Colonic mucosa (tissue), 4 donors: ENCODE measurements at places on chromosomes 6 and 20. TPM values are rescaled to one million over a fixed set of nuclear protein-coding genes. Genes with fewer than 3 reads are reported as not detected.

GRCh38 chr20:45949542-45950329 is 15.3 kb downstream of the PCIF1 start:
- no peak for DNase-seq

DNA sequence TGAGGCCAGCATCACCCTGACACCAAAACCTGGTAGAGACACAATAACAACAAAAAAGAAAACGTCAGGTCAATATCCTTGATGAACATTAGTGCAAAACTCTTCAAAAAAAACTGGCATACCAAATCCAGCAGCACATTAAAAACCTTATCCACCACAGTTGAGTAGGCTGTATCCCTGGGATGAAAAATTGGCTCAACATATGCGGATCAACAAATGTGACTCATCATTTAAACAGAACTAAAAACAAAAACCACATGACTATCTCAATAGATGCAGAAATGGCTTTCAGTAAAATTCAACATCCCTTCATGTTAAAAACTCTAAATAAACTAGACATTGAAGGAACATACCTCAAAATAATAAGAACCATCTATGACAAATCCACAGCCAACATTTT is 59.6 kb upstream of the PHIP start:
- no peak for DNase-seq

- DNase-seq: no peak
Observed at GRCh38 chr6:108610270-108610839, 49.6 kb downstream of the FOXO3 start.

GRCh38 chr6:68186870-68187269 is 448.2 kb upstream of the ADGRB3 start:
- DNase-seq: no peak

GRCh38 chr6:129659590-129660345 is 50.2 kb downstream of the ARHGAP18 start:
- DNase-seq: no peak

GRCh38 chr6:75748743-75749538 is at the start of gene MYO6:
Gene MYO6 (plus strand): TSS chr6:75749239. CDS start chr6:75817548, 68,309 bp downstream.
- peak; percentile 83 for DNase-seq

DNA sequence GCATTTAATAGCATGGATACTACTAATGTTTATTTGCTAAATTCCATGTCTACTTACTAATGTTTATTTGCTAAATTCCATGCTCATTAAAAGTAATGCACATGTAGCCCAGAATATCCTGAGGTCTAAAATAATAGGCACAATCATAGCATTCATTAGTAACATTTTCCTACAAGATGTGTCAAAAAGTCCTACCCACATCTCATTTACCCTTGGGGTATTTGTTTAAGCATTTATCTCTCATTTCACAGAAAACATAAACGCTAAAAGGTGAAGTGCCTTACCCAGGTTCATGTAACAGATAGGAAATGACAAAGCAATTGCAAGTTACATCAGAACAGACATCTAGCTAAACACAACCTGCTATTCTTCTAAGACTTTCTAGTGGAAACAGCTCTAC is 457.1 kb downstream of the HACE1 start:
- DNase-seq: no peak

The ZNF165 gene
- total RNA-seq: 9.9 TPM

GRCh38 chr6:133937909-133938308 is 15.1 kb upstream of the TBPL1 start:
- DNase-seq: no peak

- DNase-seq: peak; percentile 95
Observed at GRCh38 chr20:62952373-62952967, at the start of gene SLC17A9. Gene SLC17A9 (plus strand): TSS chr20:62952709. CDS start chr20:62952831, 122 bp downstream.

The RAB44 gene
- 0.08 TPM for total RNA-seq

GRCh38 chr6:159095616-159096015 is 50.8 kb upstream of the TAGAP start:
- DNase-seq: peak; percentile 12

The MRPL18 gene
- 65.4 TPM for total RNA-seq

DNA sequence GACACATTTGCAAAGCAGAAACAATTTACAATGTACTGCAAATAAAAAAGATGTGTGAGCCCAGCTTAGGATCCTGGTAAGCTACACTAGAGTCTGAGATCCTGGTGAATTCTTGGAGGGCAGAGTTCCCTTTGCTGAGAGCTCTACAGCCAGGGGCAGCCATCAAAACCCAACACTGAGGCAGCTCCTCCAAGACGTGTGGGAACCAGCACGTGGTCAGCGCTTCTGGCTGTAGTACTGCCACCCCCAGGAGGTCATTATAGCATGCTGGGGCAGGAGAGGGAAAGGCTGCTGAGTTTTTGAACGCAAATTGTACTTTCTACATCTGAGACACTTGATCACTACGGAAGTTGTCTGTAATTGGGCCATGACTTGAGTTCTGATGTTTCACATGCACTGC is 131.5 kb downstream of the INSM1 start:
- DNase-seq: no peak

DNA sequence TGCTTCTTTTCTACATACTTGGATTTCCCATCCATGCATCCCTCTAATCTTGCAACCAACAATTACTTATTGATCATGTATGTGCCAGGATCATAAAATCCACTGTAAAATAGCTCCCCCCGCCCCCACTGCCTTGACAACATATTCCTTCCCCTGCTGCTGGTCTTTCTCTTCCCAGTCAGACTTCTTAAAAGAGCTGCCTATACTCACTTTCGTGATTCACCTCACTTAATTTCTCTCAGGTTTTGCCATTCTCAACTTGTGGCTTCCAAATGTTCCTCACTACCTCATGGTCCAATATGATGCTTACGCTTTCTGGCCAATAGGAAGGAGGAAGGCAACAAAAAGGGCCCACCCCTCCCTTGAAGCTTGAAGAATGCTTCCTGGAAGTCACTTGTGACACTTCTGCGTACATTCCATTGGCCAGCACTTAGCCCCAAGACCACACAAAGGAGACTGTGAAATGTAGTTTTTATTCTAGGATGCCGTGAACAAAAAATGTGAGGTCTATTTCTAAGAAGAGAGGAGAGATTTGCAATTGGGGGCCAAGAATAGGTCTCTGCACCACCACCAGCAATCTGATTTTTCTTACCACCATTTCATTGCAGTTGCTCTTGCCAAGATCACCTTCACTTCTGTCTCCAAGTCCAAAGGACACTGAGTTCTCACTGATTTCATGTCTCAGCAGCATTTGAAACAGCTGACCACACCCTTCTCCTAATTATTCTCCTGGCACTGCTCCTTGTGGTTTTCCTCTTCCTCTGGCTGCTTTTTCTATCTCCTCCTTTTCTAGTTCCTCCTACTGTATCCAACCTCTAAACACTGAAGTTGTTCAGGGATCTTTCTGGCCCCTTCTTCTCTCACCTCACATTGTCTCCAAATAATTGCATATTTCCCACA is 30.8 kb downstream of the CD164 start:
- DNase-seq: peak; percentile 75

DNA sequence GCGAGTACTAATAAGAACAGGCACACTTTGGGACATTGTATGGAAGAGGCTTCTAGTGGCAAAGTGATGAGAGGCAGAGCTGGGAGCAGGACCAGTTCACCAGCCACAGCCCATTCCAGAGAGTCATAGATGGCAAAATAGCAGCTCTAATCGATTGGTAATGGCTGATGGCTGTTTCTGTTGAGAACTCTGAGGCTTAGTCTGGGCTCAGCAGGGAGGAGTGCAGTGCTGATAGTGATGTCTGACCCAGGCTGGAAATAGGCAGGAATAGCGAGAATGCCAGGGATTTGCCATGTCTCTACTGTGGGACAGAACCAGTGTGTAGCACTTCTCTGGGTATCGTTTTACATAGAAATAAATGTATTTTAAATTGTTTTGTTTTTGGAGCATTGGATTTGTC is 620.0 kb upstream of the FLRT3 start:
- DNase-seq: no peak

GRCh38 chr6:34143196-34143883 is 2.5 kb downstream of the GRM4 start:
- no peak for DNase-seq

- DNase-seq: no peak
Observed at GRCh38 chr6:118917546-118918328, 17.2 kb downstream of the MCM9 start.

The RSPO4 gene
- 0.08 TPM for total RNA-seq

The MYBL2 gene
- total RNA-seq: 71.1 TPM

The ROS1 gene
- 1.9 TPM for total RNA-seq

DNA sequence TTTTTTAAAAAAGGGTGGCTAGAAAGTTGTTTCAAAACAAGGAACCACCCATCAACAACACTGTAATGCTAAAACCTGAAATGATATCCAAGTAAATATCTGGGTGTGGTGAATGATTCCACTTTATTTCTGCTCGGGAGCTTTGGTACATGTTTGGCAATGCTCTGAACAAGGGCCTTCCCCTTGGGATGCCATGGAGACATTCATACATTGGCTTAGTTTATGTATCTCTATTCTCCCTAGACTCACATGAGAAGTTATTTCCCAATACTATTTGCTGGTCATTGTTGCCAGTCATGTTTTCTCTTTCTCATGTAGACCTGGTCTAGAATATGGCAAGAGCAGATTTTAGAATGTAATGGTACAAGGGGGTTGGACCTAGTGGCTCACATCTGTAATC is 22.9 kb downstream of the ADTRP start:
- no peak for DNase-seq

- no peak for DNase-seq
Observed at GRCh38 chr6:142784344-142784743, 160.6 kb downstream of the HIVEP2 start.

The KCNK16 gene
- not detected for total RNA-seq

GRCh38 chr20:49907405-49908257 is 7.7 kb downstream of the SPATA2 start:
- DNase-seq: no peak

GRCh38 chr20:44255942-44256341 is 8.8 kb downstream of the GDAP1L1 start:
- no peak for DNase-seq

GRCh38 chr6:142935553-142936517 is 9.1 kb downstream of the HIVEP2 start:
- DNase-seq: no peak

The RPS6KA2 gene
- total RNA-seq: 7.8 TPM

The ZC2HC1B gene
- total RNA-seq: not detected

GRCh38 chr6:125477156-125477555 is 175.4 kb upstream of the HDDC2 start:
- DNase-seq: no peak

DNA sequence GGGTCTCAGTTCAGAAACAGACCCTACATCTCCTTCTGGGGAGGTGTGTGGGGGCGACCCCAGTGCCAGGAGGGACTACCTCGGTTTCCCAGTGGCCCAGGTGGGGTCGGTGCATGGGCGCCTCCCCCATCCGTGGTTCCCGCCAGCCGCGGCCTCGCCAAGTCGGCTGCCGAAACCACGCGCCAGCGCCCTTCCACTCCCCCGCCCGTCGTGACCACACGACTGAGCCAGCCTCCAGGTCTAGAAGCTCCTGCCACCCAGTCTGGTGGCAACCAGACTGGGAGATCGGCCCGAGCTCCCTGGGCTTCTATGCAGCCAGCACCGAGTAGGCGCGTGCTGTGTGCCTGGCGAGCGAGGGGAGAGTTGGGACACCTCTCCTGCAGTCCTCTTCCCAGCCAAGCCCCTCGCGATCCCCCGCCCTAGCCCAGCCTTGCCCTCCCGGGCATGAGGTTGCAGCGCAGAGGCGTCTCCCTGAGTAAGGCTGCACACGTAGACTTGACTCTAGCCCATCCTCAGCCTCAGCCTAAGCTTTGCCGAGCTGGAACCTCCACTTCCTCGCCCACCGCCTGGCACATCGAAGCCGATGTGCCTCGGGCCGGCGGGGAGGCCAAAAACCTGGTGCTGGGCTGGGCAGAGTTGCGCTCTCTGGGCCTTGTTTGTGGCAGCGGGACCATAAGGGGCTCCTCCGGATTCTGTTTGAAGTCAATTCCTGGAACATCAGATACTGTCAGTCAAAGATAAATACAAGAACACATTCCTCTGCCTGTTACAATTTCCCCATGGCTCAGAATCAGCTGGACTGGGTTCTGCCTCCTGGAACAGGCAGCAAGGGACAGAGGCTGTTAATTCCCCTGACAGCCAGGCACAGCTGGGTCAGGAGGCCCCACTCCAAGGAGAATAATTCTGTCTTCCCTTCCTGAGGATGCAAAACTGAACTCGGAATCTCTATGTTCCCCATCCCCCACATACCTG is 1.5 kb upstream of the CPNE5 start:
- DNase-seq: no peak

The BMP5 gene
- total RNA-seq: 2.4 TPM
